NCI-H146 (cell line): ENCODE measurements at places on chromosomes 5 and 9.

DNA sequence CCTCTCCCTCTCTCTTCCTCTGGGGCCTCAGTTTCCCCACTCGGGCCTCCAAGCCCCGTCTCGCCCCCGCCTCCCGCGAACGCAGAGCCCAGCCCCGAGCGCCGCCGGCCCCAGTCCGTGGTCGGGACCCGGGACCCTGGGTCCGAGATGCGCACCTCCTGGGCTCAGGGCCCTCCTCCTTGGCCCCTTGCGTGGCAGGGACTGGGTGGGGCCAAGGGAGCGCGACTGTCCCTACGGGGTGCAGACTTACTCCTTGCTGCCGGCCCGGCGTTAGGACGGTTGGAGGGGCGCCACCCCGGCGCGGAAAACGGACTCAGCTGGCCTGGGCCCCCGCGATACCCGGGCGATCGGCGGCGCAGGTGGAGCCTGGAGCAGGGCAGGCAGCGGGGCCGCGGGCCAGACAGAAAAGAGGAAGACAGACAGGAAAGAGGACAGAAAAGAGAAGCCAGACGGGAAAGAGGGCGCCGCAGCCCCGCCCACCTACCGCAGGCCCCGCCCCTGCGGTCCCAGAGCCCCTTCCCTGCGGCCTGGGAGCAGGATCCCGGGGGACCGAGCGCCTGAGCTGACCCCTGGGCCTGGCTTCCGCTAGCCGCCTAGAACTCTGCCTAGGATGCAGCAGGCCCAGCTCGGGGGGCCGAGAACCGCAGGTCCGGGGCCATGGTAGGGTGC, at the start of gene GBGT1:
Gene GBGT1 (minus strand): TSS at position 411 of the 669 bp plus-strand sequence. CDS start 1,502 bp downstream, outside the sequence.
- peak; percentile 16 for DNase-seq

GRCh38 chr5:92374859-92375258, 991.7 kb upstream of the ARRDC3 start:
- DNase-seq: no peak

DNA sequence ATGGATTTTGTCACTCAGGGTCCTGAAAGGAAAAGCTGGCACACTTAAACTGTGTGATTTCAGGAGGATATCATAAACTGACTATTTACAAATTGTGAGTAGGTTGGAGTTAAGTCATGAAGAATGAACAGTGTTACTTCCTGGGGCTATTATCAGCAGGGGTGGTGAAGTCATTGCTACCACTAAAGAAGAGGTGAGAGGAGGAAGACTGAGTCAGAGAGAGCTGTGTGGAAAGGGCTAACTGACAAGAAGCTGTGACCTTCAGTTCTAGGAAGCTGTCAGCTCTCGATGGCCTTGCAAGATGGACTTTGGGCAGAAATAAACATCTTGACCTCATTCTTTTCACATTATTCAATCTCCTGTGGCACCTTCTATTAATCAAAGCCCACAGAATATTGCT, 72.3 kb upstream of the STARD4 start:
- DNase-seq: no peak

DNA sequence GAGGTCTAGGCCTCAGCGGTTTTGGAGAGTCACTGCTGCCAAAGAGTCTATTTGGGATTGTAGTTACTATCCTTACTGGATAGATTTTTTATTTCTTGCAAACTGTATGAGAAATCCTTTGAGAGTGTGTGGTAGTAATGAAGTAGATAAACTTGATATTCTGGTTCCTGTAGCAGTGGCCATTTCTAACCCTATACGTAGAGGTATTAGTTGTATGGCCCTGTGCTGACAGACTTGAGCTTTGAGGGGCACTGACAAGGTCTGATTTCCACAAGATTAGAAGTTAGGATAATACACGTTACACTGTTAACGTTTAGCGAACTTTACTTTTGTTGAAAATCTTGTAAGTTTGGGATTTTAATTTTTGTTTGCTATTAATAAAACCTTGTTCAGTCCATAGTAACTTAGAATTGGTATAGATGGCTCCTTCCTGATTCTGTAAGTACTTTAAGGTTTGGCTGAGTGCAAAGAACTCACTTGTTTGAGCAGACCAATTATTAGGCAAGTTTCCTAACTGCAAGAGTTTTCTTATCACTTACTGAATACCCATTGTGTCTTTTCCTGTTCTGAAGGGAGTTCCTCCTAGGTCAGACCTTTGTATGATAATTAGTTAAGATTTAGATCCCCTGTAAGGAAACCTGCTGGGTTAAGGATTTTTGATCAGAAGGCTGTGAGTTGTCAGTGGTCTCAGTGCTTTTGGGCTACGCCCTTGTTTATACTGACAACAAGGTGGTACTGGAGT, 31.4 kb downstream of the GCNT1 start:
- DNase-seq: no peak

DNA sequence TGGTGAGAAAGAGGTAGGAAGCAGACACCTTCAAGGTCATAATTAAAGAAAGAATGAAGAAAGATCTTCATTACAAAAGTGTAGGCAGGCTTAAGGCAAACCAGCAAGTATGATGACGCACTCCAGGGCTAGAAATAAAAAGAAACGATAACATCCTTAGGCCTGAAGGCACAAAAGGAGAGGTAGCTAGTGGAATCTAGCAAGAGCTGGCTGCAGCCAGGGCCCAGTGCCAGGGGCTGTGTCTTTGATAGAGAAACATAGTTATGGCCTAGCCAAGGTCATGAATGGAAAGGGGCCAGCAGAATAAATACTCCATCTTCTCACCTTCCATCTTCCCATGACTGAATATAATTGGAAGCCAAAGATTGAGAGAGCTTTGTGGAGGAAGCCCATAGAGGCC, 6.8 kb upstream of the SH3TC2 start:
- DNase-seq: no peak

- no peak for DNase-seq
Observed at GRCh38 chr9:93645149-93645889, 68.9 kb downstream of the PHF2 start.

DNA sequence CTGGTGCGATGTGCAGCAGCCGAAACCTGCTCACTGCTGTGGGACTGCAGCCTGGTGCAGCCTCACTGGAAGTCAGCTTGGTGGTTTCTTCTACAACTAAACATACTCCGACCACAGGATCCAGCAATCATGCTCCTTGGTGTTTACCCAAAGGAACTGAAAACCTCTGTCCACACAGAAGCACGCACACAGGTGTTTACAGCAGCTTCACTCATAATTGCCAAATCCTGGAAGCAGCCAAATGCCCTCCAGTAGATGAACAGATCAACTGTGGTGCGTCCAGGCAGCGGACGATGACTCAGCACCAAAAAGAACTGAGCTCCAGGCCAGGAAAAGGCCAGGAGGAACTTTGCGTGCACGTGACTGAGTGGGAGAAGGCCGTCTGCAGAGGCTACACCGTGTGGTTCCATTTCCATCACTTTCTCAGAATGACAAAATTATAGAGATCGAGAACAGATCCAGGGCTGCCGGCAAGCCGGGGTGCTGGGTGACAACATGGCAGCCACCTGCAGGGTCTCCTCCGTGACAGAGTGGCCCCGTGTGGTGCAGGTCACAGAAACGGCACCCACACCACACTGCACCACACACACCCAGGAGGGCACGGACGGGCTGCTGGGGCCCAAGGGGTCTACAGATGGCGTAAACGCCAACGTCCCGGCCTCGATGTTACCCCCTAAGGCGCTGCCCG, 23.1 kb upstream of the NSMF start:
- DNase-seq: no peak

- DNase-seq: peak; percentile 6
Observed at GRCh38 chr5:125286271-125286670, 539.8 kb upstream of the ZNF608 start.

- DNase-seq: no peak
Observed at GRCh38 chr9:120542701-120543490, 37.1 kb downstream of the CDK5RAP2 start.

GRCh38 chr9:36991516-36992134, 42.4 kb downstream of the PAX5 start:
- peak; percentile 33 for DNase-seq

DNA sequence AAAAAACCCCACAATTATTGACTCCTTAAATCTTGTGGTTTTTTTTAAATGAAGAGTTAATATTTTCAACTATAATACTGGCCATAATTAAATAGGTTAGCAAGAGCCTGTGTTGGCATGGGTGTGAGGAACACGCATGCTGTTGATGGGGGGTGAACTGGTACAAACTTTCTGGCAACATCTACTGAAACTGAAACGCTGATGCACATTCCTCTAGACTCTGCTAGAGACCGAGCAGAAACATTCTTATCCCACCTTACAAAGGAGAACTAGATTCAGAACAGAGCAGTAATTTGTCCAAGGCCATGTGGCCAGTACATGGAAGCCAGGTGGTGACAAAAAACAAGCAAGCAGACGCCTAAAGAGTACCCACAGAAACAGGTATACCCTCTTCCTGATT, 2.4 kb downstream of the BICD2 start:
- no peak for DNase-seq

DNA sequence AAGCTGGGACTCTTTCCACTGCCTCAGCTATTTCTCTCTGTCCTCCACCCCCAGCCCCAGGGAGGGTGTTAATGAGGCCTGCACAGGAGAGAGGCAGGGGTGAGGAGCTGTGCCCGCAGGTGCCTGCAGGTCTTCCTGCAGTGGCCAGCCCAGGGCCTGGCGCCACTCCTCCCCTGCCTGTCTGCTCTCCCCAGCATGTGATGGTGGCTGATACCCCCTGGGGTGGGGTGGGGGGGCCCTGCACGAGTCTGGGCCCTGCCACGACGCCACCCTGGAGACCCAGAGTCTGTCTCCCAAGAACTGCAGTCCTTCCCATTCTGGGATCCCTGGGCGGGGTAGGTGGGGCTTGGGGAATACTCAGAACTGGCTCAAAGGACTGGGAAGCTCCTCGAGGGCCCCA, 166.4 kb upstream of the SMIM23 start:
- DNase-seq: no peak

DNA sequence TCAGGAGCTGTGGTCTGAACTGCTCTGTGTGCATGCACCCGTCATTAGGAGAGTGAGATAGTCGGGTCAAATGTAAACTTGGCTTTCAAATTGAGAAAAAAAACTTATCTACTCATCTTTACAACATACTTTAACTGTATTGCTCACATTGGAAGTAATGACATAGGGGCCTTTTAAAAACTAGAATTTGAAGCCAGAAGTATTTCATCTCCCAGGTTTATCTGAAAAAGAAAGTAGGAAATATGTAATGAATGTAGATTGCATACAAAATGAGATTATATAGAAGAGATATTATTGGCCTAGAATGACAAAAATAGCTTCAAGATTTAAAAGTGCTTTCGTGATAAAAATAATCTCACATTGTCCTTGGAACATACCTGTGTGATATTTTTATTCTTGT, 24.3 kb downstream of the RGS7BP start:
- DNase-seq: no peak

- no peak for DNase-seq
Observed at GRCh38 chr9:81756561-81756960, 67.2 kb upstream of the TLE1 start.

DNA sequence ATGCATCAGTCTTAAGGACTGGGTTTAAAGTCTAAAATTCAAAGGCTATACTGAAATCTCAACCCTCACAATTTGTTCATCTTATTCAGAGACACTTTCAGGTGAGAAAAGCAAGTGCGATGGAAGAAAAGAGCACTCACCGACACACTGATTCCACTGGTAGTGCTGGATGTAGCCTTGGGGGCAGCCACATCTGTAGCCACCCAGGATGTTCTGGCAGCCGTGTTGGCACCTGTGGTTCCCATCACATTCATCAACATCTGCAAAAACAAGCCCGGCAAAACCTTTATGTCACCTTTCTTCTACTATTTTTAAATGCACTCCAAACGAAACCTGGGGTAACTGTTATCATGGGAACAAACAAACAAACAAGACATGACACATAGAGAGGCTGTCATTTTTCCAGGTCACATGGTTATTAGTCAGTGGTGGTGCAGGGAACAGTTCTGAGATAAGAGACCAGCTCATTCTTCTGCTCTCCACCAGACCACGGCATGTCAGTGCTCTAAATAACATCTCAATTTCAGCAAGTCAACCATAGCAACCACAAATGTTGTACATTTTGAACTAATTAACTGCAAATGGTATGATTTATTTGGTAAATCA, 188.4 kb downstream of the SLC12A2 start:
- no peak for DNase-seq

DNA sequence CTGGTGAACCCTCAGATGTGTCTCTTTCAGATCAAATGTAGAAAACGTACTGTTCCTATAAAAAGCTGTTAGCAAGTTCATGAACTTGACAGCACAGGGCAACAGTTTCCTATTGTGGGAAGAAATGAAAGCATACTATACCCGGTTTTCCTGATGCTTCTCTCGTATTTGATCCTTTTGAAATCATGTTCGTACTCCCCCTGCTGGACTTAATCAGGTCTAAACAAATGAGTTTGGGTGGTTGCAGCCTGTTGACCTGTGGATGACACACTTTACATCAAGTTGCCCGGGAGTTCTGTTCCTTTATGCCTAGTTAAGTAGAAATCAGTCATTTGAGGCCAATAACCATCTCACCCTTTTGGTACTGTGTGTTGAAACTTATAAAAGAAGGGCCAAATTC, 1992.3 kb downstream of the MAT2B start:
- peak; percentile 21 for DNase-seq

- no peak for DNase-seq
Observed at GRCh38 chr9:94956731-94957130, 230.2 kb downstream of the AOPEP start.

DNA sequence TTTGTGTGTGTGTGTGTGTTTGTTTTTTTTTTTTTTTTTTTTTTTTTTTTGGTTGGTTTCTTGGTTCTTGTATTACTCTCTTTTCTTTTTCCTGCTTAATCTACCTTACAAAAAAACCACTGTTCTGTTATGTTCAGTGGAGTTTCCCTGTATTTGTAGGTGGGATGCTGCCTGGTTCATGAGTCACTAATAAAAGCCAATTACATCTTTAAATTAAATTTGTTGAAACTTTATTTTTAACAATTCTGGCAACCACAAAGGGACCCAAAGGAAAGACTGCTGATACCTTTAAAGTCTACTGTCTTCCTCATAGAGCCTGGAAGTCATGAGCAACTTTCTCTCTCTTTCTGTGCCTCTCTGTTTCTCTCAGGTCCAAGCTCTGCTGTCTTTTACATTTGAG, 29.5 kb upstream of the RNF20 start:
- no peak for DNase-seq
